ENCODE measurements at places on chromosomes 16 and 17.

- no peak for DNase-seq
Observed at GRCh38 chr17:27355419-27355818, 61.5 kb downstream of the WSB1 start.

GRCh38 chr16:2178321-2179106, 17.9 kb downstream of the CASKIN1 start:
- peak; percentile 37 for DNase-seq

DNA sequence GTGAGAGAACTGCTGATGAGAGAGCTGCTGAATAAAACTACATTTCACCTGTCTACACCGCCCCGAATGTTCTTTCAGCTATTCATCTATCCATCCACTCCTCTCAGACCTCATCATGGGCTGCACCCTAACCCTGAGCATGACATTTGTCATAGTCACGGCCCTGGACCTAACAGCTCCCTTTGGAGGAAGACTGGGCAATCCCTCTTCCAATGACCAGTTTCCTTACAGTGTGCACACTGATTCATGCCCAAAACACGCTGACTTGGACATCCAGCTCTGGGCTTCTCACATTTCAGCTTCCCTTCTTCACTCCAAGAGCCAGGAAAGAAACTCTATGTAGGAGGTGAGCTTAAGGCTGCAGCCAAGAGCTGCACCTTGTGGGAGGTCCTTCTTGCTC, 41.8 kb upstream of the ARL4D start:
- no peak for DNase-seq

GRCh38 chr16:83530293-83530692, 277.5 kb upstream of the HSBP1 start:
- DNase-seq: no peak

GRCh38 chr16:70703041-70703834, 17.4 kb upstream of the MTSS2 start:
- no peak for DNase-seq

- DNase-seq: peak; percentile 71
Observed at GRCh38 chr17:76240461-76241203, at the start of gene RNF157. RNF157 (minus strand) TSS chr17:76240493; CDS start chr17:76240240, 253 bp downstream.

DNA sequence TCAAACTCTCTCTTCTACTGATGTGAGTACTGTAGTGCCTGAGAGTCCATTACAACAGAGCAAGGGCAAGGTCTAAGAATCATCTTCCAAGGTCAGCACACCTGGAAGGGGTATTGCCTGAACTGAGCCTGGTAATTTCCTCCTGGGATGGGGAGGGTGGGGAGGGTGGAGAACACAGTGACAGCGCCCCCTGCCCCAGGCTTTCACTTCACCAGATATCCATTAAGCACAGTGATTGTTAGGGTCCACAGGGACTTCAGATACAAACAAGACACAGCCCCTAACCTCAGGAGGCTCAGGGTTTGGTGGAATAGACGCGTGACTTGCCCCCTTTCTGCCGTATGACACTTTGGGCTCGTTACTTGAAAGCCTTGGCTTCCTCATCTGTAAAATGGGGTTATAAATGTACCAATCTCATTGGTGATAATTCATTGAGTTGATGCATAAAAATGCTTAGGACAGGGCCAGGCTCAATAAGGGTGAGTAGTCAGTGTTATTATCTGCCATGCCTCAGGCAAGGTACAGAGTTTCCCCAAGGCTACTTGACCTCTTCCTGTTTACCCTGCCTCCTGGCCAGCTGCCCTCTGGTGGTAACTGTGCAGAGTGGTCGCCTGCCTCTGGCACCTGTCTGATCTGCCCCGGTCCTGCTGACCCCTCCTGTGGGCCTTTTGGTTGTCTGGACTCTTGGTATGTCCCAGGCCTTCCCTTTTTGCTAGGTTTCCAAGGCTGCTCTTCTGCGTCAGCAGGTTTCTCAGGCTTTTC, 13.1 kb upstream of the BRD7 start:
- DNase-seq: no peak

DNA sequence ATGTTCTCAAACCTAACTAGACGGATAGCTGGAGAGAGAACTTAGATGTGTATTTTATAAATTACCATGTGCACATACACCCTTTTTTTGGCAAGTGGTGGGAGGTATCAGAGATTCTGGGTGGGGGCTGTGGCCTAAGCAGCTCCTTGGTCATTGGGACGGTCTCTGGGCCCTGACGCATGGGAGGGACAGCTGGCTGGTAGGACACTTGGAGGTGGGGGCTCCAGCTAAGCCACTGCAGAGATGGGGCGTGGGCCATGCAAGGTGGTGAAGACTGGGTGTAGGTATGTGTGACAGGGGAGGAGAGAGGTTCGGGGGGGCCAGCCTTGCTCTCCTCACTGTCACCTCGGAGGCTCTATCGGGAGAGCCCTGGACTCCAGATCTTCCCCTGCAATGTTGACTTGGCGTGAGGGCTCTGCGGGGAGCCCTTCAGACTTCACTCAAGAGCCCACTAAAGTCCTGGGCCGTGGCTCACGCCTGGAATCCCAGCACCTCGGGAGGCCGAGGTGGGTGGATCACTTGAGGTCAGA, 17.1 kb downstream of the C1QTNF1 start:
- DNase-seq: no peak
